ENCODE measurements at places on chromosomes 7 and 10.

DNA sequence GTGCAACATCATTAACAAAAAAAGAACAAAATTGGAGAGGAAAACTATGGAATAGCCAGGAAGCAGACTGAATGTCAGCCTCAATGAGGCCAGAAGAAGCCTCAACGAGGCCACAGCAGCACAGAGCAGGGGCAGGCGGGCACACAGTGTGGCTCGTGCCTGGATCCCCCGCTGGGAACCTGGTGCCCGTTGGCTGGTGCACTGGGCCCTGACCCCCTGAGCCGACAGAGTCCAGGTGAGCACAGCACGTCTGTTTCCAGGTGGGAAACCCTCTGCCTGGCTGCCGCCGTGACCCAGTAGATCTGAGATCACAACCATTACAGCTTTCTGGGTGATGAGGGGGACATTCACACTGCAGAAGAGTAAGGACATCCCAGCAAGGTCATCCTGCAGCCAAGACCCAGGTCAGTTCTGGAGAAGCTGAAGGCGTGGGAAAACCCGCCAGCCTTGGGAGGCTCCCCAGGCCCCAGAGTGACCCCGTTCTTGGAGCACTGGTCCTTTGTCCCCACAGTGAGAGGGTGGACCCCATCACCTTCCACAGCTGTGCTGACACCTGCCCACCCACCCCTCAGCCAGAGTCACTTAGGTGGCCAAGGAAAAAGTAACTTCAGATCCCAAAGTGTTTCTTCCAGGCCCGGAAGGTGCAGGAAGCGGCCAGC is 222.1 kb downstream of the ADARB2 start:
- DNase-seq = no peak

DNA sequence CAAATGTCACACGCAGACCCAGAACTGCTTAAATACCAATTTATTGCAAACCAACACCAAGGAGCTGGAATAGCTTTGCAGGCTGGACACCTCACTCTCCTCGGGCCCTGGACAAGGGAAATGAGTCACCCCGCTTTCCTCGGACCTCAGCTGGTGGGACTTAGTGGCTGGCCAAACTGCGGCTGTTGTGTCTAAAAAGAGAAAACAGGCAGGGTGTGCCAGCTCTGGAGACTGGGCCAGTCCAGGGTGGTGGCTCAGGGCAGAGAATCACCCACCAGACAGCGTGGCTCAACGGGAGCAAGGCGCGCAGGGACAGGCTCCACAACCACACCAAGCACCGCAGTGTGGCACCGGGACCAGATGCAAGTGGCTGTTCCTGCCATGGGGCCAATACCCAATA is 58.2 kb upstream of the CAMK2B start:
- no peak for DNase-seq

GRCh38 chr7:43458330-43459018 is 124.4 kb upstream of the STK17A start:
- no peak for DNase-seq

- no peak for DNase-seq
Measured at GRCh38 chr7:135168001-135168400, 2.5 kb downstream of the CYREN start.

GRCh38 chr7:100111914-100112313 is 7.2 kb downstream of the TAF6 start:
- no peak for DNase-seq

DNA sequence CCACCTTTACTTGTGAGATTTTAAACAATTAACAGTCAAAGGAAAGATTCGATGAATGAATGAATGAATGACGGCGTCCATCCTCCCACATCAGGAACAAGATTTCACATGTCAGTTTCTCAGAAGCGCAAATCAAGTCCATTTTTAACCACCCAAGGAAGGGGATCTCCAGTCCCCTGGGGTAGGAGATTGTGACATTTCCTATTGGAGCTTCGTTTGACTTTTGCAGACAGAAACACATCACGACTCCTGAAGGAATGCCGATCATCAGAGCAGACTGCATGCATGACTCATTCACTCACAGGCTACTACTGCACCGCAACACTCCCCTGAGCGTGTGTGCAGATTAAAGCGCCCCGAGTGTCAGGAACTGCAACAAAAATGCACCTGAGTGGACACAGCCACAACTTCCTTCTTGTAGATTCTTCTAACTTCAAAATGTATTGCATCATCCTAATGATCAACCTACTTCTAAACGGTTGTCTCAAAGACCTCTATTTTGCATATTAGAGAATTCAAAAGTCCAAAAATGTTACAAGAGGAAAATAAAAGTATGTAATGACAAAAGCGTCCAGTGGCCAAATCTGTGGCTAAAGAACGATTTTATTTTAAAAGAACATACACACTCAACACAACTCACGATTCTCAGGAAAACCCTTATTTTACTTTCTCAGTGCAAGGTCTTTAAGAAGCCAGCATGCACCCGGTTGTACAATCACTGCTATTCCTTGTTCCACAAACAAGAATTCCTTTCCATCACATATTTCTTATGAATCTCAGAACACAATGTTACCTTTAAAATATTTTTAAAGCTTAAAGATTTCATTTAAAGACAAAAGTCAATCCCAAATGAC is 172.6 kb downstream of the FAM107B start:
- no peak for DNase-seq

DNA sequence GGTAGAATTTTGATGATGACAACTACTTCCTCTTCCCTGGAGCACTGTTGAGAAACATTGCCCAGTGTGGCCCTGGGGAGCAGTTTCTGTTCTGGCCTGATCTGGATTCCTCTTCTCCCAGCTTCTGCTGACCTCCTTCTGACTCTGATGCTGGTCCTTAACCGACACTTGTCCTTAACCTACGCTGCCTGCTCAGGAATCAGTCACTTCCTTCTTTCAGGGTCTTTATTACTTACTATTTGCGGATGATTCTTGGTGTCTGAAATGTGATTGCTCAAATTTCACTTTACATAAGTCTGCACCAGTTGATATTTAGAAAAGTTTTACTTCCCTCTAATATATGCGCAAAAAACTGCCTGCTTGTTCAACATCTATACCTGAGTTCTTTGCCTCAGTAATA is 164.1 kb downstream of the PTEN start:
- no peak for DNase-seq

- DNase-seq = no peak
Measured at GRCh38 chr10:82934429-82934828, 1059.4 kb downstream of the NRG3 start.
